GM12892 (cell line): ENCODE measurements at places on chromosomes 6 and 20.

GRCh38 chr20:12012241-12013222 lies 94.8 kb downstream of the BTBD3 start:
- peak; percentile 13 for DNase-seq

DNA sequence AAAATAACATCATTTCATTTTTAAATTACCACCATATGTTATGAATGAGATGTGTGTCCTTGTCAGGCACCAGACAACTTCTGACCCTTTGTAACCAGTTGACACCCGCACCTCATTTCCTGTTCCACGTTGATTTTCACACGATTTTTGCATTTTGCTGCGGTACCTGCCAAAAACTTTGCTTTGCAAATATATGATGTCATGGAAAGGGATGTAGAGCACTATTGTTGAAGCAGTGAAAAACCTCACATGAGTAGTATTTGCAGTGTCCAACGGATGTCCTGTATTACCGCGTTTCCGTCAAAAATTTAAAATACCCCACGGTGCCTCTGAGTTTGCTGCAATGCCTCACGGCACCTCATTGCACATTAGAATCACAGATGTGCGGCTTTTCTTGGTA lies 115.6 kb downstream of the MTHFD1L start:
- DNase-seq = no peak

DNA sequence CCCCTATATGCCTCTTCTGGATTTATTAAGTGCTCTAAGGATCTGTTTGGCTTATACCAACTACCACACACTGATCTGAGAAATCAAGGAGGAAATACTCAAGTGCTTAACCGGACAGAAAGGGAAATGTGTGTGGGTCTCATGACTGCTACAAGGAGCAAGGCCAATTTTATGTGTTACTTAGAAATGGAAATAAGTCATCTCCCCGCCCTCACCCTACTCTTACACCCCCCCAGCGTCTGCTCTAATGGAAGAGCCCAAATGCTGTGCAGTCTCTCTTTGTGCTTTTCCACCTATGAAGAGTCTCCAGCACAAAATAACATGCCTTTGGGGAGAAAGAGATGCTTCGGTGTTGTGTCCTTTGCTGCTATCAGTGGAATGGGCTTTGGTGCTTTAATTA lies 428.8 kb upstream of the ARID1B start:
- DNase-seq = no peak

DNA sequence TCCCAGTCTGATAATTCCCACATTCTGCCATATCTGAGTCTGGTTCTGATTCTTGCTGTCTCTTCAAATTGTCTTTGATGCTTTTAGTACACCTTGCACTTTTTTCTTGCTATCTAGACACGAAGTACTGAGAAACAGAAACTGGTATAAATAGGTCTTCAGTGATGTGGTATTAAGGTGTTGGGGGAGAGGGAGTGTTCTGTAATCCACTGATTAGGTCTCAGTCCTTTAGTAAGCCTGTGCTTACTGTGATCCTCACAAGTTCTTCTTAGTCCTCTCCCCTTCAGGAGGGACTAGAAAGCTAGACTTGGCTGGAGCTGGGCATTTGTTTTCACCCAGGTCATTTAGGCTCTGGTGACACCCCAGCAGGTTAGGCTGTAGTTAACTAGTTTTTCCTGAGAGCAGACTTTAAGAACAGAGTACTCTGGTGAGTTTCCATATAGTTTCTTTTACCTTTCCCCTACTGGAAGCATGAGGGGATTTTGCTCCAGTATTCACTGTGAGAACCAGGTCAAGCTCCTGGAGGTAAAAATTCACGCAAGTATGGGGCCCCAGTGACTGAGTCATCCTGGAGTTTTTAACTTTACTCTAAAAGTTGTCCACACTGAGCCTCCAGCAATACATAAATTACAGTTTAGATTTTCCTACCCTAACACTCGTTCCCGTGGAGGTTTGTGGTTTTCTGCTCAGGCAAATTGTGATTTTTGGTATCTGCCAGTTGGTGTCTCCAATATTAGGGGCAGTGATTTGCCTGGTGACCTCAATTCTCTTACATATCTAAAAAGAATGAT lies 154.6 kb downstream of the CDKAL1 start:
- no peak for DNase-seq

DNA sequence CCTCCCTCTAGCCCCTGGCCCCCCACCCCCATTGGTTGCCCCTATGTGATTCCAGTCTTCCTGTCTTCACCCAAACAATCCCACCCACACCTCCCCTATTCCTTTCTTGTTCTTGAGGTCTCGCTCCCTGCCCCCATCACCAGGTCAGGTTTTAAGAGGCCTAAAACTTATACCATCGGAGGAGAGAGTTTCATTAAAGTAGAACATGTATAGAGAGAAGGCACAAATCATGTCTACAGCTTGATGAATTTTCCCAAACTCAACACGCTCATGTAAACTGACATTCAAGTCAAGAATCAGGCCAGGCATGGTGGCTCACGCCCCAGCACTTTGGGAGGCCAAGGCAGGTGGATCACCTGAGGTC lies 44.5 kb downstream of the TGM2 start:
- no peak for DNase-seq

- DNase-seq = no peak
These were observed 22.9 kb upstream of the PYGB start for GRCh38 chr20:25224941-25225340.
